ENCODE measurements at places on chromosomes 7 and 10.
A peak's percentile ranks its signal among the peaks of the same experiment; 100 is the strongest.

DNA sequence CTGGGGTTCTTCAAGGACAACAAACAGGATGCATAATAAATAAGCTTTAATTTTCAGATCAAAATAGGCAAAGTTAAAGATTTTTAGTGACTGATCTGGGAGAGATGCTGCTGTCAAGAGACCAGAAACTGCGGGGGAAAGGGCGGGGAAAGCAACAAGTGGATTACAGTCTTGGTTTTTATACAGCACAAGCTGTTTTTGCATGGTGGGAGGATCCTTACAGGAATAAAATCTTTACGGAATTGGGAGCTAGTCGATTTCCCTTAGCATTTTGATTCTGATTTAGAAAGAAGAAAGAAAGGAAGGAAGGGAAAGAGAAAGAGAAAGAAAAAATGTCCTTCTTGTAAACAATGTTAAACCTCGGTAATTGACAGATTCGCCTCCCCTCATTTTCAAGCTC lies 242.3 kb upstream of the SP8 start:
- DNase-seq, result no peak

- no peak for DNase-seq
These were observed 87.4 kb downstream of the FAM107B start for GRCh38 chr10:14687340-14687739.

DNA sequence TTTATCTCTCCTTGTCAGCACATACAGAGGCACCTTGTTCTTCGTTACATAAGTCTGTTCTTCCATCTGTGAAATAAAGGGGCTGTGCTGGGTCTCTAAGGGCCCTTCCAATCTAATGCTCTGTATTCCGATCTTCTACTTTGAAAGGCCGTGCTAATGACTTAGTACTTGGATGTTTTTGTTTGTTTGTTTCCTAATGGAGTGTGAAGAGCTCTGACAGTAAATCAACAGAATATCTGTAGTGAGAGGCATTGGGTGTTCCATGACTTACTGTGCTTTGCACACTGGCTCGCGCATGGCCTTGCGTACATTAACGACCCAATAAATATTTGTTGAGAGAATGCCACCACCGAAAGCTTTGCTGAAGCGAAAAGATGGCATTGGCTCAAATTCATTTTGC lies 162.1 kb downstream of the CHN2 start:
- DNase-seq, result no peak

DNA sequence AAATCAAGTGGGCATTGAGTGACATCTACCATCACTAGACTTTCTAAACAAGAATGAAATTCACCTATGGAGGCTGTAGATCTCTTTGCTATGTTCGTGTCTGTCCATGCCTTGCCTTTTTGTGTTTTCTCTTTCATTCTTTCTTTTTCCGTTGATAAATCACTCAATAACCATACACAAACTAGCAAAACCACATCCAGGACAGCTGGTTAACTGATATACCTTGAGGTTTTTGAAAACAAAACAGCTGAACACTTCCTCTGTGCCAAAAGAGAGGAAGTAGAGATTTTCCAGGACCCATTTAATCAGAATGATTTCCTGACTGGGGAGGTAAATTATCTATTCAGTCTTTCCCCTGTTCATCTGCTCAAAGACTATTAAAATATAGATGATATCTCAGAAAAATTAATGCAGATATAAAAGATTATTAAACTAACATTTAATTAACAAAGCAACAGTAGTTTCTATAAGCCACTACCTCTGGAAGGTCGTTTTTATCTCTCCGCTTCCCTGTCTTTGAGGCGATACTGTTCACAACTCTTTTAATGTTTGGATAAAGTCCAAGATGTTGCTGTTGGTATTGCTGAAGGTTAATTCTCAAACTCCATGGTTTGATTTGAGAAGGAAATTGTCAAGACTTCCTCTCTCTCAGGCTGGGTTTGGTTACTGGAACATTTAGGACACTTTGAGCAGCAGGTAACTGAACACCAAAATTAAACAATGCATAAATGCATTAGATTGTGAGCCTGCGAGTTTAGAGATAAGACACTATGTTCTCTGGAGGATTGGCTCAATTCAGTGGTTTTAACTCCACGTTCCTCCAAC lies 24.4 kb upstream of the C10orf67 start:
- no peak for DNase-seq

DNA sequence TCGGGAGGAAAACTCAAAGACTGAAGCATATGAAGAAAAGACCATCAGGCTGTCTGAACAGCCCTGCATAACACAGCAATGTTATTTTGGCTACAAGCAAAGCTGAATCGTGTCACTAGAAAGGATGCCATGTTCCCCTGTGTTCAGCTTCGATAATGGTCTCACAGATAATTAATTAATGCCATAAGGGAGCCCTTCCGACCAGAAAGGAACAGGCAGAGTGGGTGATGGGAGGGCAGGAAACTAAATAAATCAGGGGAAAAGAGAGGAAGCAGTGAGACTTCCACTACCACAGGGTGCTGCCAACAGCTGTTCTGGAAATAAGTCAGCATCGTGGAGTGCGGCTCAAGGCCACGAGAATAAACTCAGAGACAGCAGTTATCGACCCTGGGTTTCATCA lies 3.2 kb downstream of the PTPRN2 start:
- DNase-seq, result no peak

DNA sequence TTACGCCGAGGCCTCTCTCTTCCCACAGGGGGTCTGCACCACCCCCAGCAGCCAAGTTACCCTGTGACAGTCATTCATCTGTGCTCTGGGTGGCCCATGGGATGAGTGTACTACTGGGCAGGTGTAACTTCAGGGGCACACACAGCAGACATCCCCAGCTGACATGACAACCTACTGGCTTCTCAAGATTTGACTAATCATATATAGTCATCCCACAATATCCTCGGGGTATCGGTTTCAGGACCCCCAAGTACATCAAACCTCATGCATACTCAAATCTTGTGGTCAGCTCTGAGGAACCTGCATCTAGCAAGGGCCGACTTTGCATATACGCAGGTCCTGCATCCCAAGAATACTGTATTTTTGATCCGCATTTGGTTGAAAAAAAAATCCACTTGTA lies 336.9 kb upstream of the C7orf33 start:
- DNase-seq, result no peak

DNA sequence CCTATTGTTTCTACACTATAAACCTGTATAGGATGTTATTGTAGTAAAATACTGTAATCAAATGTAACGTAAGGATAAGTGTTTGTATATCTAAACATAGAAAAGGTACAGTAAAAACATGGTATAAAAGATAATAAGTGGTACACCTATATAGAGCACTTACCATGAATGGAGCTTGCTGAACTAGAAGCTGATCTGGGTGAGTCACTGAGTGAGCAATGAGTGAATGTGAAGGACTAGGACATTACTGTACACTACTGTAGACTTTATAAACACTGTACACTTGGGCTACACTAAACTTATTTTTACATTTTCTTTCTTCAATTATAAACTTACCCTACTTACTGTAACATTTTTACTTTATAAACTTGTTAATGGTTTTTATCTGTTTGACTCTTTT lies 732.9 kb upstream of the LRRN3 start:
- no peak for DNase-seq

DNA sequence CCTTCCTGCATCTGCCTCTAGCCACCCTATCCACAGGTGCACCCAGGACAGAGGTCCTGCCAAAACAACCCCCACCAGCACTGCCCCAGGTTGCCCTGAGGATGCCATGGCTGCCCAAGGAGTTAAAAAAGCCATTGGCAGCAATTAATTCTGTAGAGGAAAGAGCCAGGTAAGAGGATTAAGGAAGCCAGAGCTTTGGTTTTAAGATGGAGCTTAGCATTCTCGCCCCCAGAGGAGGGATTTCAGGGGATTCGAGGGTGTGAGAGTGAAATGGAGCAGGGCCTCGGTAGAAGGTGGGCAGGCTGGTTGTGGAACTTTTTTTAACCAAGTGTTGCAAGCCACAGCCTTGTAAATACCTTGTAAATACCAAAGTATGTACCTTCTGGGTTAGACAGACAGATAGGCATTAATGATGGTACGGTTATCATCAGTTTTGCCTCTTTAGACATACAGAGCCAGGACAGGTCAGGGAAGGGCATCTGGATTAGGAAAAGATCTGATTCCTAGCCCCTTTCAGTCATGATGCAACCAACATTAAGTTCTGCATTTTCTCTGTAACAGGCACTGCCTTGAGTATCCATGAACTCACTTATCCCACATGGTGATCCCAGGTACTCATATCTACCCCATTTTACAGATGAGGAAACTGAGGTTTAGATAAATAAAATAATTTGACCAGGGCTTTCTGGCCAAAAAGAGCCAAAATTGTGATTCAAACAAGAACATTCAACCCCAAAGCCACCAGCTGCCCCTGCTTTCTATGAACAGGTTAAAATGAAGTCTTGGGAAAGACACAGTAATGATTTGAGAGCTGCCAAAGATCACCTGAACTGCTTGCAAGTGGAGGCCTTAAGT lies 120.7 kb upstream of the PPIF start:
- DNase-seq, result no peak

DNA sequence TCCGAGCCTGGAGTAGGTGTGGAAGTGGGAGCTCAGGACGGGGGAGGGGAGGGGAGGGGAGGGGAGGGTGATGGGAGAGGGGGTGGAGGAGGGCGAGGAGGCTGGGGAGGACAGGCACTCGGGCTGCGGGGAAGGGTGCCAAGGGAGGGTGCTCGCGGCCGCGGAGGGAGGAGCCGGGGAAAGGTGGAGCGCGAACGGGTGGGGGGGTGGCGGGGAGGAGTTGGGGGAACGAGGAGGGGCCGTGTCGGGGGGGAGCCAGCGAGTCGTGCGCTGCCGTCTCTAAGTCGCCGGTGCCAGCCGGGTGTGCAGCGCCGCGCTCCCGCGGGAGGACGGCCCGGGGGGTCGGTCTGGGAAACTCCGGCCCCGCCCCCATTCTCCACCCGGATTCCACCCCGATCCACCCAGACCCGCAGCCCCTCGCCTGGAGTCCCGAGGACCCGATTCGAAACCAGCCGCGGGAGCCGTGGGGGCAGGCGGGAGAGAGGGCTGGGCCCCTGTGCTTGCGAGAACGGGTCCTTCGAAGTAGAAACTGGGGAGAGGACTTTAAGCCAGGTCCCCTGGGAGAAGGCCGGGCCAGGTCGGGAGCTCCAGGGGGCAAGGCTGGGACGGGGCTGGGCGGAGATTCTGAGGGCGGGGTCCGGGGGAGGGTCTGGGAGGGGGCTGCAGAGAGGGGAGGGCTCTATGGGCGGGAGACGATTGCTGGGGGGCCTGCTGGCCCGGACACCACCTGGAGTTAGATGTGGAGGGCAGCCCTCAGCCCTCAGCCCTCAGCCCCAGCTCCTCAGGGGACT lies at the start of gene ZNF467:
TSS of gene ZNF467 (minus strand) at position 143 of the 791 bp plus-strand sequence. CDS start 2,556 bp downstream, outside the sequence.
- peak; percentile 68 for DNase-seq

DNA sequence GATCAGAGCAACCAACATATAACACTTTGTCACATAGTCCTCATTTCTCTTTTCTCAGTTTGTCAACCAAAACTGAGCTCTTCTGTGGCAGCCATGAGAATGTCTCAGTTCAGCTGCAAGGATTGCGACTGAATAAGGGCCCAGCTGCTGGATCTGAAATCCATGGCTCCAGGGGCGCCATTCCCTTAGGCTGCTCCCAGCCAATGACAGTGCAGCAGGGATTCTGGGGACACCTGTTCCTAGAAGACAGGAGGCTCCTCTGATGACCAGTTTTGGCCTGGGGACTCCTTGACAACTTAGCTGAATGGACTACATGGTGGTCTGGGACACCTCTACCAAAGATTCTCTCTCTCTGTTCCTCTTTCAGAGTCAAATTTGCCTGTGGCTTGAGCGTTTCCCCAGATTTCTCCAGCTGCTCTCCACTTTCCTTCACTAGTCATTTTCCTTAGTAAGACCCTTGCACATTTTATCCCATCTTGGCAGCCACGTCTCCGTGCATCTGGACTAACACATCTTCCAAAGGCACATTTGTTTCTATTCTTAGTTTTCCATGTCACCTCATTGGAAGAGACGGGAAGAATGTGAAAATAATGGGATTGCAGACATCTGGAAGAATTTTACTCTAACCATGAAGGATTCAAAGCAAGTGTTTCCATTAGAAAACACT lies 28.1 kb upstream of the KIF5B start:
- no peak for DNase-seq

DNA sequence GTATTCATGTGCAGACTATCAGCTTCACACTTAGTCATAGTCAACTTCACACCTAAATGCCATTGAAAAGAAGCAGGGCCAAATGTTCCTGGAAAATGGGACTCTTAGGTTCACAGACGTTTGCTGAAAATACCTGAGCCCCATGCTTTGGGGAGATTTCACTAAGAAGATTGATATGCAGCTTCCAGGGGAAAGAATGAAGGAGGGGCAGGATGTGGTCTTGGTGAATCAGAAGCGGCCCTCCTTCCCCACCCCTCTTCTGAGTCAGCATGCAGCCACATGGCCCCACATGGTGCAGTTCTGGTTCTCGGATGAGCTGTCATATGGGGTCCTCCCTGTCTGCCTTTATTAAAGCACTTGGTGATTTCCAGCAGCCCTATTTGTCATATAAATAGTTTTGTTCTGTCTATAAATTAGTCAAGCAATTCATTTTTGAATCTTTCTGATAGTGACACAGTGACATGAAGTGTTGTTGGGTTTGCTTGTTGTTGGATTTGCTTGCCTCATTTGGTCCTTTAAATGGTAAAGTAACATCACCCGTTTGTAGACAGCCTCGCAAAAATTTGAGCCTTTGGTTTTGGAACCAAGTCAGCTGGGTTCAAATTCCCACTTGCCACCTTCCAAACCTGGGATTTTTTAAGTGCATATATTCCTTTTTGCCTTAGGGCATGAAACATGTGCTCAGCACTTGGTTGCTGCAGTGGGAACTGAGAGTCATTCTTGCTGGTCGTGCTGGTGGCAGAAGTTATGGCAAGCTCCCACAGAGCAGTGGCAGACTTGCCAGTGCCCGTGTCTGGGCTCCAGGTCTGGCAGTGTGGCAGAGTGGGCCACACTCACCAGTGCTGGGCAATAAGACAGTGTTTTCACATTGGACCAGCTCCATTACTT lies 68.1 kb upstream of the CDK6 start:
- peak; percentile 84 for DNase-seq

- DNase-seq, result no peak
These were observed 102.8 kb downstream of the CHN2 start for GRCh38 chr7:29297194-29297890.

DNA sequence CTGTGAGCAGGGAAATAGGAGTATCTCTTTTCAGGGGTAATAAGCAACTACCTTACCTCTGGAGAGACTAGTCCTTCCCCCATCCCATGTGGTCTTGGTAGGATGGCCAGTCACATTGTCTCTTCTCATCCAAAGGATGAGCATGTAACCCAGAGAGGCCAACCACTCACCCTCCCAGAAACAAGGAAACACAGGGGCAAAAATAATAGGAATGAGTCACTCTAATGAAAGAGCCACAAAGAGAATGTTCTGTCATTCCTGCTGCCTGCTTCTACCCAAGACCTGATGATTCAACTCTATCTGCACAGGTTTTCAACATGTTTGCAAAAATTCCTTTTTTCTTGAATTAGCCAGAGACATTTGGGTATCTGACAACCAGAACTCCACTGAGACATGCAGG lies 99.3 kb upstream of the NFE2L3 start:
- DNase-seq, result no peak

DNA sequence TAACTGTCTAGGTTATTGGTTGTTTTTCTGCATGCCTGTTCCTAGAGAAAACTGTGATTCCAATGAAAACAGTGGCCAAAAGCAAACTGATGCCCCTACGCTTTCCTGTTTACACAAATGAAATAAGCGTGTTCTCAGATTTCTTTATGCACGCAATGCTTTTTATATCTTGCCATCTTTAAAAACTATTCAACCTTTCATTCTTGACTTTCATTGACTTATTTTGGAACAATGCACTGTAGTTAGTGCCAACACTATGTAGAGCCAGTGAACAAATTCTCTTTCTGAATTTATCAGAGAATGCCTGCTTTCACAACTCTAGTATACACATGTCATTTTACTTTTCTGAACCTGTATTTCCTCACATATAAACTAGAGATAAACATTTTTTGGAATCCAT lies 86.6 kb downstream of the CABCOCO1 start:
- DNase-seq, result no peak

Measured in cardiac muscle cell (in vitro differentiated cells and primary cell).